ENCODE measurements at places on chromosomes 3 and 15.

DNA sequence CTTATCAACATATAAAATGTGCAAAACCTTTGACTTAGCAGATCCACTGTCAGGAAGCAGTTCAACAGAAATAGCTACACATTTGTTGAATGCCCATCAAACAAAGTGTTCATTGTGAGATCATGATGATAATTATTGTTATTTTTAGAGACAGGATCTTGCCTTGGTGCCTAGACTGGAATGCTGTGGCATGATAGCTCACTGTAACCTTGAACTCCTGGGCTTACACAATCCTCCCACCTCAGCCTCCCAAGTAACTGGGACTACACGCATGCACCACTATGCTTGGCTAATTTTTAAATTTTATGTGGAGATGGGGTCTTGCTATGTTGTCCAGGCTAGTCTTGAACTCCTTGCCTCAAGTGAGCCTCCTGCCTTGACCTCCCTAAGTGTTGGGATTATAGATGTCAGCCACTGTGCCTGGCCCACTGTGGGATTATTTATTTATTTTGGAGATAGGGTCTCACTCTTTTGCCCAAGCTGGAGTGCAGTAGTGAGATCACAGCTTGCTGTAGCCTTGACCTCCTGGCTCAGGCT, 8.8 kb downstream of the MAP2K5 start:
- no peak for DNase-seq

DNA sequence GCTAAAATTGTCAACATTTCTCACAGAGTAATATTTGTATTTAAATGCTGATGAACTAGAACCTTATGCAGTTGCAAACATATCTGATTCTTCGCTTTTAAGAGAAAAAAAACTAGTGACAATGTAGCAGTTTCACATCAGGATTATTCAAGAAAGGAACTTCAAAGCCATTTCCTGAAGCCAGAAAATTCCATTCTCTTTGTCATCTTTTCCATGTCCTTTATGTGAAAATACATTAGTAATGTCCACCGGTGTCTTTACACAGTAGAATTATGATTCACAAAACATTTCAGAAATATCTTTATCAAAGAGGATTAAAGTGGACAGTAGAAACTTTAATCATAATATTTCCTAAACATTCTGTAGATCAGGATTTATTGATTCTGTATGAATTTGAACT, 12.7 kb upstream of the LXN start:
- no peak for DNase-seq

DNA sequence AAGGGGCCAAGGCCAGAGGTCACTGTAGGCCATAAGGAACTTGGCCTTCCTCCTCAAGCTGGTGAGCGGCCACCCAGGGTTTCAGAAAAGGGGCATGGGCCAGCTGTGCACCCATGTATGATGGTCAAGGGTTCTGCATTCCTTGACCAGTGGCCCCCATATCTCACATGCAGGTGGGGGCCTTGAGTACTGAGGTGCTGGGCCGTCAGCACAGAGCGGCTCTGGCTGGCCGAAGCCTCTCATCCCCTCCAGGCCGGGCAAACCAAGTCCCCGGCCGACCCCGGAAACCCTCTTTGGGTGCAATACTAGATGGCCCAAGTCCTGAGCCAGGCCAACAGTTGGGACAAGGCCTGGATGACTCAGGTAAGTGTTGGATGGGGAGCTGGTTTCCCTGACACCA, 9.5 kb downstream of the ALG3 start:
- DNase-seq: no peak

- no peak for DNase-seq
Observed at GRCh38 chr15:49876401-49877038, 242.5 kb downstream of the ATP8B4 start.

GRCh38 chr15:73849641-73850040, 23.7 kb upstream of the TBC1D21 start:
- DNase-seq: no peak

DNA sequence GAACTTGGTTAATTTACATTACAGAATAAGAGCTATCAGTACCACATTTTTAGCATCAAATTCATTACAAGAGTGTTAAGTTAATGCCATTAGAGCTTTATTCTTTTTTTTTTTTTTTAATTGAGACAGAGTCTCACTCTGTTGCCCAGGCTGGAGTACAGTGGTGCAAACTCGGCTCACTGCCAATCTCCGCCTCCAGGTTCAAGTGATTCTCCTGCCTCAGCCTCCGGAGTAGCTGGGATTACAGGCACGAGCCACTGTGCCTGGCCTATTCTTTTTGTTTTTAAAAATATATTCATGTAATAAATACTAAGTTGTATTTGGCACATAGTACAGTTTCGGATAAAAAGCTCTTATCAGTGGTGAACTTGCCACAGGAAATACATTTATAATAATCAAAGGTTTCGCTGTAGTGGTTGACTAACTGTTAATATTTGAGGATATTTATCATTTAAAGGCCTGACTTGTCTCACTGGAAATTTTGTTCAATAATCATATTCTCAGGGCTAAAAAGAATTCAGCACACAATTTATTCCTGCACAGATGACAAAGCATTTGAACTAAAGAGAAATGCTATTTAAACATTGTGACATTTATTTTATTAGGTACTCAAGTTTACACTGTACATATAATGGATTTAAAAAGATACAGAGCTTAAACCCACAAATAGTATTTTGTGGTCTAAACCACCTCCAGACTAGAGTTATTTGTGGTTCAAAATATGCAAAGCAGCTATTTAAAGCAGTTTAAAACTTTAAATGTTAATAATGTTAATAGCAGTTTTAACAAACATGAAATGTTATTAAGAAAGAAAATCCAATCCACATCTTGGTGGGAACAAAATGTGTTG, 6.1 kb upstream of the LEKR1 start:
- no peak for DNase-seq

DNA sequence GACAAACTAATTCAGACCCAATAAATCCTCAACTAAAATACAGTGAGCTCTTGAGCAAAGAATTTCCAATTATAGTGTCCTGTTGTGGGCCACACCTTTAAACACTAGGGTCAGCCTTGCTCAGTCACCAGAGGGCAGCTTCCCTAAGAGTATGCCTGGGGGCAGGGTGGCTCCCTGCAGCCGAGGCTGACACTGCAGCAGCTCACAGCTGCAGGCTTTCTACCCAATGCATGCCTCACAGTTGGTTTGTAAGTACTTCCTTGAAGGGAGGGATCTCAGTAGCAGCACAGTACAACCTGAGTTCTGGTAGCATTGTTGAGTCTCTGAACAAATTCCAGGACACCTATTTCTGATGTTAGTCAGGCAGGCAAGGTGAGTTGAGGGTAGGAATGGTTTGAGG, 335.6 kb downstream of the TUSC7 start:
- DNase-seq: no peak

DNA sequence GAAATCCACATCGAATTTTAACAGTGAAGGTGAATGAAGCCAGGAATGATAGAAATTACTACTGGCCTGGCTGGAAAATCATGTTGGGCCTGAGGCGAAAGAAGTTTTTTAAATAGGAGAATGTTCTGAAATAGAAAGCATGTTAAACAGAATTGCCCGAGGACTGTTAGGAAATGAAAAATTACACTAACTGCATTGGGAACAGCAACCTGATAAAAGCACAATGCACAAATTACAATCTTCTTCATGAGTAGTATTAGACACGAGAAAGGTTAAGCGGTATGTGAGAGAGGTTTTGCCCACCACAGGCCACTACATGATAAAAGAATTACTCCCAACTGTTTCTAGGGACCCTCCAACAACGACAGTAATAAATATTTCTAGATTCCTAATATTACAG, 18.9 kb downstream of the GBE1 start:
- no peak for DNase-seq

DNA sequence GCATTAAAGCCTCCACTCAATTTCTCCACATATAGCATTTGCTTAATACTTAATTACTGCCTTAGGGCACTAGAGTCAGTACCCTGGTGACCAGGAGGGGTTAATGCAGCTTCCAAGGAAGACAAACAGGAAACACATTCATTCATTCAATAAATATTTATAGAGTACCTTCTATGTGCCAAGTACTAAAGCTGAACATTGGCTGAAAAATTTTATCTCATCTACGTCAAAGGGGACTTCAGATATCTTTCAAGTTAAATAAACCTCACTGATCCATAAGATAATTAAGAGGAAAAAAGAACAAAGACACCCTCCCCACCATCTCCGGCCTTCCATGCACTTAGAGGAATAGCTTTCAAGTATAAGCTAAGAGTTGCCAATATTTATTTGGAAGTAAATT, 156.9 kb upstream of the PRICKLE2 start:
- no peak for DNase-seq

GRCh38 chr3:170180079-170180907, 1.2 kb downstream of the PHC3 start:
- DNase-seq: peak; percentile 39

GRCh38 chr15:101528108-101528916, 38.8 kb upstream of the PCSK6 start:
- DNase-seq: no peak

- peak; percentile 33 for DNase-seq
Observed at GRCh38 chr15:35444557-35445204, 101.3 kb downstream of the DPH6 start.
